ENCODE measurements at places on chromosomes 2 and 18.

DNA sequence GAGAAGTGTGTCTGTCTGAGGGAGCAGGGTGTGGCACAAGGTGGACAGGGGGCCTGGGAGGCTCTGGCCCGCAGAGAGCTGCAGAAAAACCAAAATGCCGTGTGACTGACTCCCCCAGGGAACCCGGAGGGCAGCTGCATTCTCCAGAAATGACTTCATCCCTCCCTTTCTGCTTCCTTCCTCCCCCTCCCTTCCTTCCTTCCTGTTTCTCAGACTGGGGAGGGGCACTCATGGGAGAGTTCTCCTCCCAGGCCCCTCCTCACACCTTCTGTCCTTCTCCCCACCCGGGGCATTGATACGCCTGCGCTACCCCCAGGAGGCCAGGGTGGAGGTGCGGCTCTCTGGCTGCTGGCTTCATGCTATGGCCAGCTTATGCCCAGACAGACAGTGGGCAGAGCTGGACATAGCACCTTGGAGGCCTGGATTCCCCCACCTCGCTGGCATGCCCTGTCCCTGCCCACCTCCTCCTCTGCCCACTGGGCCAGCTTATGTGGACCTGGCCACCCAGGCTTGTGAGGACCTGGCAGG lies 8.2 kb upstream of the GPR17 start:
- DNase-seq: peak; percentile 82
- no peaks in the 10 kb centered on the region for H3K36me3 ChIP-seq
- no peak overlapping the region for H3K4me3 ChIP-seq
- H3K27ac ChIP-seq: peak overlapping the region; percentile 73

DNA sequence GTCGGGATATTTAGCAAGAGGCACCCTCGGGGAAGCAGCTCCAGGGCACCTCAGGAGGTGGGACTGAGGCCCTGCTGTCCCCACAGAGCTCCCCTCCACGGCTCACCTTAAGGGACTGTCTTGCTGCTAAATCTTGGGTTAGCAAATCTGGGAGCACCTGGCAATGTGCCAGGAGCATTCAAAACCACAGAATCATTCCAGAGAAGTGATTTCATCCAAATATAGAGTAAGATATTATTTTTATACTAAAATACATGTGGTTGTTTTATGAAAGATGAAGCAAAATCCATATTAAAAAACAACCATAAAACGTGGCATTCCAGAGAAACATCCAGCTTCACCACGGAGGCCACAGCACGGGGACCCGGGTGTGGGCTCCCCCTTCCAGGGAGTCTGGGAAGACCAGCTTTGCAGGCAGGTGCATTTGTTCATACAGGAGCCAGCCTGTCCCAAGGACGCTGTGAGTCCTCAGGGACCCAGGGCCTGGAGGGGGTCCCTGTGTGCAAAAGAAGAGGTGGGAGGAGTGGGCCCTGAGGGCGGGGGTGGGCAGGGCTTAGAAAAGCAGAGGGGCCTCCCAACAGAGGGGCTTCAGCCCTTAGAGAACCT lies 16.3 kb downstream of the HS1BP3 start:
- peaks cover 10% of the 10 kb centered on the region for H3K36me3 ChIP-seq
- no peak overlapping the region for H3K4me3 ChIP-seq
- DNase-seq: peak; percentile 62
- no peak overlapping the region for H3K27ac ChIP-seq
- peaks cover 14% of the 10 kb centered on the region for H3K4me1 ChIP-seq
- H3K27me3 ChIP-seq: no peaks in the 10 kb centered on the region

DNA sequence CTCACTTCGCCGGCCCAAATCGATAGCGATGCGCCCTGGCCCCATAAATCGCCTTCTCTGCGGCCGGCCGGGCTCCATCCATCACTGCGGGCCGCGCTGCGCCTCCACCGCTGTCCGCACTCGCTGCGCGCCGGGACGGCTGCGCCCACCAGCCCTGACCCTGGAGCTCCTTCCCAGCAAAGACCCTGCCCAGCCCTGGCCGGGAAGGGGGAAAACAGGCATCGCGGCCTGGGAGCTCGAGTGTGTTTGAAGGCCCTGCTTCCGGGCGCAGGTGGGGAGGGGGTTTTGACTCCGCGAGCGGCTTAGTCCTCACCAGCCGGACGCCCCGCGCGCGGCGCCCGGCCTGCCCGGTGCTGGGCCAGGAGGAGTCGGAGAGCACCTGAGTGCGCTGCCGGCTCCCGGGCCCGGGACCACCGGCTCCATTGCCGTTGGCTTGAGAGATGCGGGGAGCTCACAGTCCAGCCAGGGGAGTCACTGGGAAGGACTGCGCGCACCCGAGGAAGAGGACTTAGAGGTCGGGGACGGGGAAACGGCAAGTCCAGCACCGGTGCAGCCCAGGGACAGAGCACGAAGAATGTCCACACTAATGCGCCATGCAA lies 1.1 kb downstream of the PAX8 start:
- DNase-seq: no peak
- peaks cover 2% of the 10 kb centered on the region for H3K4me1 ChIP-seq
- H3K4me3 ChIP-seq: no peak overlapping the region
- no peaks in the 10 kb centered on the region for H3K36me3 ChIP-seq

- DNase-seq: peak; percentile 4
- H3K27ac ChIP-seq: no peak overlapping the region
- no peaks in the 10 kb centered on the region for H3K27me3 ChIP-seq
- no peak overlapping the region for H3K4me3 ChIP-seq
- H3K4me1 ChIP-seq: no peaks in the 10 kb centered on the region
These were observed 10.5 kb downstream of the CYTIP start for GRCh38 chr2:157433394-157433793.

DNA sequence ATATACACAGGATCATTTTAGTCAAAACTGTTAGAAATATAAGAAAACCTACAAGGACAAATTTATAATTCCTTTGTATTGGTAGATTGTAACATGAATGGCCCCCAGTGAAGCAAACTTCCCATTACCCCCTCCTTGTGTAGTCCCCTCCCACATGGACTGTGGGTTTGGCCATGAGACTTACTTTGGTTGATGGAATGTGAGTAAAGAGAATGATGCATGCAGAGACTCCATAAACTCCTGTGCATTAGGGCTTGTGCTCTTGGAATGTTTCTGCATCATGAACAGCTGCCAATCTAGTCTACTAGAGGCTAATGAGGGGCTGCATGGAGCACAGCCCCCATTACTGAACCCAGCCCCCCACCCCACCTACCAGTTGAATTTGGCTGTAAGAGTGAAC lies 8.3 kb upstream of the TGFA start:
- H3K4me1 ChIP-seq: no peaks in the 10 kb centered on the region
- H3K4me3 ChIP-seq: no peak overlapping the region
- no peak overlapping the region for H3K27ac ChIP-seq

DNA sequence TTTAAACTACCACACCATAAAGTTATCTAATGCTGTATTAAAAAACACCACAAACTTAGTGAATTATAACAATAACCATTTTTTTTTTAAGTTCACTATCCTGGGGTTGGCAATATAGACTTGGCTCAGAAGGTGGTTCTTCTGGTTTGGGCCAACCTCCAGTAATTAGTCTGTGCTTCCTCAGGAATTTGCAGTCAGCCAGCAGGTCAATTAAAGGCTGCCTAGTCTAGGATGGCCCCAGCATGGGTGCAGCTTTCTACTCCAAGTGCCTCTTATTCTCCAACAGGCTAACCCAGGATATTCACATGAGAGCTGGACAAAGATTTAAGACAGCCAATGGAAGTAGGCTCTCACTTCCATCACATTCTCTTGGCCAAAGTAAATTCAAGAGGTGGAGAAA lies 379.1 kb upstream of the FIGN start:
- H3K36me3 ChIP-seq: no peaks in the 10 kb centered on the region
- no peaks in the 10 kb centered on the region for H3K4me1 ChIP-seq
- no peak overlapping the region for H3K4me3 ChIP-seq
- no peak overlapping the region for H3K27ac ChIP-seq

DNA sequence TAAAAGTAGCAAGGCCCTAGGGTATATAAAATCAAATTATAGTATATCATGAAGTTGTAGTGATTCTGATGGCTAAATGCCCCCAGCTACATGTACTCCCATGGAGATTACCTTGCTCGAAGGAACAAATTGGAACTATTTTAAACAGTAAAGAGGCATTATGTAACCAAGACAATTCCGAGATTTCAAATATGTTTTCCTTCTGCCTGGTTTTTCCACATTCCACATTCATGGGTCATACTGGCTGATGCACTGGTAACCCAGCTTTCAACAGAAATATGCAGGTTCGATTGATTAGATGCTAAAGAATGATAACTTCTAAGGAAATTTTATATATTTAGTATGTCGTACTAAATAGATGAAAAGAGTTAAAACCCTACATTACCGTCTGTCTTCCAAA lies 62.3 kb upstream of the MGAT4A start:
- no peak overlapping the region for H3K4me3 ChIP-seq
- no peaks in the 10 kb centered on the region for H3K27me3 ChIP-seq
- DNase-seq: no peak
- no peaks in the 10 kb centered on the region for H3K36me3 ChIP-seq
- no peak overlapping the region for H3K27ac ChIP-seq

DNA sequence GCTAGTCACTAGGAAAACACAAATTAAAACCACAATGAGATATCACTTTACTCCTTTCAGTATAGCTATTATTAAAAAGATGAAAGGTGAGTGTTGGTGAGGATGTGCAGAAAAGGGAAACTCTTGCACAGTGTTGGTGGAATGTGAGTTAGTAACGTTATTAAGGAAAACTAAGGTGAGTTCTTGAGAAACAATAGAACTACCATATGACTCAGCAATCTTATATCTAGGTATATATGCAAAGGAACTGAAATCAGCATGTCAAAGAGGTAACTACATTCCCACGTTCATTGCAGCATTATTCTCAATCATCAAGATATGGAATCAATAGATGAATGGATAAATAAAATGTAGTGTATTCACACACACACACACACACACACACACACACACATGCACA lies 117.3 kb upstream of the HNMT start:
- no peaks in the 10 kb centered on the region for H3K36me3 ChIP-seq
- no peak overlapping the region for H3K4me3 ChIP-seq
- no peaks in the 10 kb centered on the region for H3K27me3 ChIP-seq
- no peaks in the 10 kb centered on the region for H3K4me1 ChIP-seq
- H3K27ac ChIP-seq: no peak overlapping the region

DNA sequence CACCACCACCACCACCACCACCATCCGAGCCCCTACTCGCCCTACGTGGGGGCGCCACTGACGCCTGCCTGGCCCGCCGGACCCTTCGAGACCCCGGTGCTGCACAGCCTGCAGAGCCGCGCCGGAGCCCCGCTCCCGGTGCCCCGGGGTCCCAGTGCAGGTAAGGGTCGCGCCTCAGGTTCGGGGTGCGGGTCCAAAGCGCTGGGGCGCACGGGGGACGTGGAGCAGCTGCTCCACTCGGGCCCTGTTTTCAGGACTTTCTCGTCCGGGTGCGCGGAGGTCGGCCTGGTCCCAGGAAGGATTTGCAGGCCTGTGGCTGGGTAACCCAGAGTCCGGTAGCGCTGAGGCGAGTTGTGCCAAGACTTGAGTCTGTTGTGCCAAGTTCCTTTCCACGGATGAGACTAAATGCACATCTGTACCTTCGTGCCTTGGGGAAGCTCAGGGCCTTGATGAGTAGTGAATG lies 2.8 kb downstream of the GATA6 start:
- H3K27me3 ChIP-seq: peaks cover 14% of the 10 kb centered on the region
- H3K4me1 ChIP-seq: peaks cover 4% of the 10 kb centered on the region
- H3K36me3 ChIP-seq: peaks cover 2% of the 10 kb centered on the region
- H3K27ac ChIP-seq: no peak overlapping the region

- no peaks in the 10 kb centered on the region for H3K4me1 ChIP-seq
- H3K4me3 ChIP-seq: no peak overlapping the region
- no peak for DNase-seq
- H3K27me3 ChIP-seq: no peaks in the 10 kb centered on the region
These were observed 148.5 kb upstream of the RAB12 start for GRCh38 chr18:8460748-8461147.

GRCh38 chr18:63216516-63217311 lies 102.9 kb downstream of the BCL2 start:
- no peaks in the 10 kb centered on the region for H3K36me3 ChIP-seq
- DNase-seq: no peak
- no peaks in the 10 kb centered on the region for H3K4me1 ChIP-seq
- H3K27ac ChIP-seq: no peak overlapping the region
- H3K4me3 ChIP-seq: no peak overlapping the region

DNA sequence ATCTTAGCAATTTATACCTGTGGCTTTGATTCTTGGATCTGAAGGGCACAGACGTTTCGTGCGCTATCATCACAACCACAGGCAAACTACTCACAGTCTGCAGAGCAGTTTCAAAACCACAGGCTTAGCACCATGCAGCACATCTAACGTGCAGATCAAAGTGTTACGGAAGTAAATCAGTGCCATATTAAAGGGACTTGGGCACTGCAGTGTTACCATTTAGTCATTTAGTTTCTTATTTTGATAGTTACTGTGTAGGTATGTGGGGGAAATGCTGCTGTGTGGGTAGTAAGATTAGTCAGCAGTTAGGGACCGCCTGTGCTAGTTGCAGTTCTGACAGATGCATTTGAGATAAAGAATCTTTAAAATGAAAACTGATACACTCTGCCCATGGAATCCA lies 384.0 kb downstream of the NBAS start:
- no peaks in the 10 kb centered on the region for H3K36me3 ChIP-seq
- peak; percentile 17 for DNase-seq
- no peak overlapping the region for H3K4me3 ChIP-seq
- H3K4me1 ChIP-seq: no peaks in the 10 kb centered on the region
- H3K27me3 ChIP-seq: no peaks in the 10 kb centered on the region
- H3K27ac ChIP-seq: no peak overlapping the region

- no peak for DNase-seq
- H3K27ac ChIP-seq: no peak overlapping the region
- H3K27me3 ChIP-seq: no peaks in the 10 kb centered on the region
- H3K4me3 ChIP-seq: no peak overlapping the region
These were observed 198.7 kb downstream of the TGIF1 start for GRCh38 chr18:3648641-3649040.

DNA sequence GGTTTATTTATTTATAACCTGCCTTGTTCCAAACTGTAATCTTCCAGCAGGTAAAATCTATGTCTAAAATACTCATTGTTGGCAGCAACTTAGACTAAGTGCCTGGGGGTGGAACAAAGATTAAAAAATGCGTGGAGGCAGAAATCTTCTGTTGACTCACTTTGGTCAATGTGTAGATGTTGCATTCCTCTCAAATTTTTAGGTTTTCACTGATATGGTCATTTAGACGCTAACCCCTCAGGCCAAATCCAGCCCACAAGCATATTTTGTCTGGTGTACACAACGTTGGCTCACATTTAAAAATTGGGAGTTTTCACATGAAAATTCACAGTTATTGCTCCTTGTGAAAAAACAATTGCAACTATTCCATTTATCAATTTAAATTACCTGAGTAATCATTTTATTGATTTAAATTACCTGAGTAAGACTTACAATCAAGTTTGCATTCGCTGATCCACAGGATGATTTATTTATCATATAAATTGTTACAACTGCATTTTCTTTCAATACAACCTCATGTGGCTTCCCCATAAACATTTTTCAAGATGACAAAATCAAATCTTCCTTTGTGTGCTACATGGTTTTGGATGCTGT lies 564.2 kb downstream of the TSN start:
- H3K27ac ChIP-seq: no peak overlapping the region
- no peaks in the 10 kb centered on the region for H3K36me3 ChIP-seq
- H3K27me3 ChIP-seq: no peaks in the 10 kb centered on the region
- no peak for DNase-seq
- H3K4me3 ChIP-seq: no peak overlapping the region
